Urothelium cell line (cell line): ENCODE measurements at places on chromosomes 5 and 9.

GRCh38 chr9:134622896-134623257 lies 18.7 kb upstream of the COL5A1 start:
- no peak for DNase-seq

DNA sequence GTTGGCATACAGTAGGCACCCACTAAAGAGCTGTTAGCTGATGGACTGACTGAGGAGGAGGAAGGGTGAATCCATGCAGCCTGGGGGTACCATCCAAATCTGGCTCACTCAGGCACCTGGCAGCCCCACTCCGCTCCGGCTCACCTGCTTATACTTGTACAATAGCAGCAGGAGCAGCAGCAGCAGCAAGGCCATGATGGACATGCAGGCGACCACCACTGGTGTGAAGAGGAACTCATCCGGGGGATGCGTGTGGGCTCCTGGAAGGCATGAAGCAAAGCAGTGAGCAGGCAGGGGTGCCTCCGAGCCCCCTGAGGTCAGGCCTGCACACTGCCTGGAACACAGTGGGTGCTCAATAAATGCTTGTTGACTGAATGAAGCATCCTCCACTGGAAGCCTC lies 18.3 kb downstream of the CSF1R start:
- no peak for DNase-seq

GRCh38 chr5:72572236-72572765 lies 65.1 kb upstream of the ZNF366 start:
- DNase-seq, result no peak

- DNase-seq, result no peak
Measured at GRCh38 chr5:31771500-31771899, 132.6 kb downstream of the PDZD2 start.

- DNase-seq, result no peak
Measured at GRCh38 chr9:130407916-130408663, 36.7 kb upstream of the ASS1 start.

DNA sequence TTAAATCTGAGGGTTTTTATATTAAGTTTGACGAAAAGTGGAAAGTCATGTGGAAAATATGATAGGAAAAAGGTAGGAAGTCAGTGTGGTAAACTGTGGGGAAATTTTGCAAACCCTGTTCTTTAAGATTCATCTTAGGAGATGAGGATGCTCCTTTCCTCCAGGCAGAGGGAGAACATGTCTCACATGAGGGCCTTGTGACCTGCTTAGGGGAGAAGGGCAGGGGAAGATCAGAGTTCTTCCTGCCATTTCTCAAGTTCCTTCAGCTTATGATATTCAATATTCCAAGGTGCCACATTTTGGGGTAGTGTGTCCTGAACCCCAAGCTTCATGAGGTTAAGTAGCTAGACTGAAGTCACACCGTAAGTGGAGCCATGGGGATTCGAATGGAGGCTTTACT lies 53.7 kb downstream of the MAPKAP1 start:
- no peak for DNase-seq

DNA sequence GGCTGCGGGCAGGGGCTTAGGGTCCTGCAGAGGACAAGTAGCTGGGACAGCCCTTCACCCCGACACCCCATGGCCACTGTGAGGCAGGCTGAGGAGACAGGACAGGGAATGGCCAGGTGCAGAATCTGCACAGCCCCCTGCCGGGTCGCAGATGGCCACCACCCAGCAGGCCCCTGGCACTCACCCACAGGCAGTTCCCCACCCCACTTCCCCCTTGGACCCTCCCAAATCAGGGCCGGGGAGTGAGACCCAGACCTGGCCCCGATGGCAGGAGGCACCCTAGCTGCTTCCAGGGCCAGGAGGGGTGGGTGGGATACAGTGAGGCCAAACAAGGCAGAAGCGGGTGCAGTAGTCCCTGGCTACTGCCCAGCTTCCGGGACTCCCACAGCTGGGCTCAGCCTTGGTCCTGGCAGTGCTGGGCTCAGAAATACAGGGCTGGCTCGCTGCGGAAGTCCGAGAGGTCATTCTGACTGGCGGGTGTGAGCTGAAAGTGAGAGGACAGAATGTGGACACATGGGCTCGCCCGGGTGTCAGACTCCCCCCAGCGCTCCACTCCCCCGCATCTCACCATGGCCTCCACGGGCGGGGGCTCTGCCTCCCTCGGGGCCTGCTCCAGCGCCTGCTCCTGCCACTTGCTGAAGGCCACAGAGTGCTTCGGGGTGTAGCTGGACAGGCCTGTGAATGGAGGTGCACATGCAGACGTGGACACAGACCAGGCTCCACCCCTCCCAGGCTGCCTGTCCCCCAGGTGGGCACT lies 3.4 kb downstream of the SSNA1 start:
- no peak for DNase-seq

DNA sequence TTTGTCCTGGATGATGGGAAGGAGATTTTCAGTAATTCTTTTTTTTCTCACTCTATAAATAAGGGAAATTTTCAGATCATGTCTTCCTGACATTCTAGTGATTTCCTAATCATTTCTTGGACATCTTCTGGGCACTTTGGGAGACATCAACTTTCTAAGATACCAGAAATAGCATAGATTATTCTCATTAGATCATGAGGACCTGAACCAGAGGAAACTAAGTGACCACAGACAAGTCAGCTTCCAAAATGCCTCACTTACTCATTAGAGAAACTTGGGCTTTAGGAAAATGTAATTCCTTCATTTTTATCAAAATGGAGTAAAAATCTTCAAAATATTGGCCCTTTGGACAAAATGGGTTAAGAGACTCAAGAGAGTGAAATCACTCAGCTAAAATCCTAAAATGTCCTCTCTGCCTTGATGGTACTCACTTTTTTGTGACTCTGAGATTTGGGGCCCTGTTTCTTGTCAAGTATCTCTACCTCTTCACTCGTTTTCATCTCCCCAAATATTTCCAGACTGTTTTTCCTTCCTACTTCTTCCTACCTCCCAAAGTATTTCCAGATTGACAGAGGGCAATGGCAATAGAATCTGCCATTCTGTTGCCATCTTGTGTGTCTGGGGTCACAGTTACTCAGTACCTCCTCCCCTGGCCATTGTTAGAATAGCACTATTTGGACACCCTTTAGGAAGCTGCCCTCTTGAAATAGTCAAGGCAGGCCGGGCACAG lies 194.5 kb downstream of the NR3C1 start:
- no peak for DNase-seq

GRCh38 chr5:80754900-80755299 lies 100.1 kb upstream of the DHFR start:
- DNase-seq, result no peak

DNA sequence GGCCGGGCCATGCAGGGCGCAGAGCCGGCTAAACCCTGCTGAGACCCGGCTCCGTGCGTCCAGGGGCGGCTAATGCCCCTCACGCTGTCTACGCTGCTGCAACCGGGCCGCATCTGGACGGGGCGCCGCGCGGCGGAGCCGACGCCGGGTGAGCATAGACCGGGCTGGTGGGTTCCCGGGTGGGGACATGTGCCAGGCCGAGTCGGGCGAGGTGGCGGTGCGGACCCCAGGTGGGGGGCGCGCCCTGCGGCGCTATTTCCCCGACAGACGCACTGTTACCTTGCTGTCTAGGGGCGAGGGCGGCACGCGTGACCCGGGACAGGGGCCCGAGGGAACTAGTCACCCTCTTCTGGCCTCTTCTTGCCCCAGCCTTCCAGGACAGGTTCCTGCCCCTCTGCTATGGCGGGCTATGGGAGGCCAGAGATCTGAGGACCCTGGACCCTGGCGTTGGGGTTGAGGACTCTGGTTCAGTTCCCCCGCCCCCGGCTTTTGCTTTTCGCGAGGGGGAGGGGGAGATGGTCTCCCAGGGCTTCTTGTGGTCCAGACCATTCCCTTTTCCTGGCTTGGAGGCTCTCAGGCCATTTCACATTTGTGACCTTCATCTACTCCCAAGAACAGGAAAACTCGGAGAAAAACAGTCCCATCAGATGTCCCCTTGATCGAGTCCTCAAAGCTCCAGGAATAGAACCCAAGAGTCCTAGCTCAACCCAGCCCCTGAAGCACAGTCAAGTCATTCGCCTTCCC lies 536 bp downstream of the SLC27A4 start:
- no peak for DNase-seq

DNA sequence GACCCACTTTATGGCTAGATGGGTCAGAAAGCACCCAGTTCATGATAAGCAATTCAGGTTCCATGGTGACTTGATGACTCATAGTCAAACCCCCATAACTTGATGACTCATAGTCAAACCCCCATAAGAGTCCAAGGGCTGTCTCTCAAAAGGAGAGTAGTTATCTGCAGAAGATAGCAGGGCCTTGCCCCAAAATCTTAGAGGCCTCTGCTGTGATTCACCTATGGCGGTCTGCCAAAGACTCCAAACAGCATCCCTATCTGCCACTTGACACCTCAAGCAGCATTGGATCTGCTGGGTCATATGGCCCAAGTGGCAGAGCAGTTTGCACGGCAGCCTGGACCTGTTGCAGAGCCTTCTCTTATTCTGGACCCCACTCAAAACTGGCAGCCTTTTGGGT lies 395.2 kb upstream of the KIF2A start:
- DNase-seq, result no peak

DNA sequence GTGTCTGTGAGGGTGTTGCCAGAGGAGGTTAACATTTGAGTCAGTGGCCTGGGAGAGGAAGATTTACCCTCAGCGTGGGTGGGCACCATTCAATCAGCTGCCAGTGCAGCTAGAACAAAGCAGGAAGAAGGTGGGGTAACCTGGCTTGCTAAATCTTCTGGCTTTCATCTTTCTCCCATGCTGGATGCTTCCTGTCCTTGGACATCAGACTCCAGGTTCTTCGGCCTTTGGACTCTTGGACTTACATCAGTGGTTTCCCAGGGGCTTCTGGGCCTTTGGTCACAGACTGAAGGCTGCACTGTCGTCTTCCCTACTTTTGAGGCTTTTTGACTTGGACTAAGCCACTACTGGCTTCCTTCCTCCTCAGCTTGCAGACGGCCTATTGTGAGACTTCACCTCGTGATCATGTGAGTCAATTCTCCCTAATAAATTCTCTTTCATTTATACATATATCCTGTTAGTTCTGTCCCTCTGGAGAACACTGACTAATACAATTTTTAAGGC lies 38.1 kb downstream of the PBX3 start:
- DNase-seq, result no peak

- no peak for DNase-seq
Measured at GRCh38 chr9:14173713-14174112, 140.2 kb downstream of the NFIB start.

- no peak for DNase-seq
Measured at GRCh38 chr5:109819878-109820277, 130.2 kb downstream of the MAN2A1 start.

DNA sequence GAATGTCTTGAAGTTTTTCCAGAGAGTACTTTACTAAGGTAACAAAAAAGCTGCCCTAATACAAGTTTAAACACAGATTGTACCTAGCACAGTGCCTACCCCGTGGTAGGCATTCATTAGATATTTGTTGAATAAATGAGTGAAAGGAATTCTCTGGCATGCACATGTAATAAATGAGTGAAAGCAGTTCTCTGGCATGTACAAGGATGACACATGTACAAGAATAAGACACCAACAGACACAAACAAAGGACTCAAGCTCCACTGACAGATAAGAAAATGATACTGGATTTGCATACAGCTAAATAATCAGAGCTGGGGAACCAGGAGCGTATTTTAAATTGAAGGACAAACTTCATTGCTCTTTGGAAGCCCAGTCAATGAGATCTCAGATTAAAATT lies 535.8 kb downstream of the EFNA5 start:
- DNase-seq, result no peak

- no peak for DNase-seq
Measured at GRCh38 chr5:1101961-1102713, 9.7 kb downstream of the SLC12A7 start.

DNA sequence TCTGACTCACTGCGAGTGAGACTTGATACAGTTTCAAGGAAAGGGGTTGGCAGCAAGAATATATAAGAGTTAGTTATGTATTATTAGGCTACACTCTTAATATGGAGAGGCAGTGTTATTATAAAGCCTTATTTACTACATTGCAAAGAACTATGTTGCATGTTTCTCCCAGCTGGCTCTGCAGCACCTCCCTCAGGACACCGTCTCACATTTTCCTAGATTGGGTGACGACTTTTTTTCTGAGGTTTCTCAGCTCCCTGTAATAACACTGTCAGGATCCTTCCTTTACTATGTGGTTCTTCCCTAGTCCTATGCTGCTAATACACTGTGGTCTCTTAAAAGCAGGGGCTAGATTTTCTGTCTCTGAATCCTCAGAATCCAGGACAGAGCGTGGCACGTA lies 153.7 kb downstream of the INSYN2B start:
- DNase-seq, result no peak

- no peak for DNase-seq
Measured at GRCh38 chr9:126495411-126496180, 118.1 kb upstream of the LMX1B start.

DNA sequence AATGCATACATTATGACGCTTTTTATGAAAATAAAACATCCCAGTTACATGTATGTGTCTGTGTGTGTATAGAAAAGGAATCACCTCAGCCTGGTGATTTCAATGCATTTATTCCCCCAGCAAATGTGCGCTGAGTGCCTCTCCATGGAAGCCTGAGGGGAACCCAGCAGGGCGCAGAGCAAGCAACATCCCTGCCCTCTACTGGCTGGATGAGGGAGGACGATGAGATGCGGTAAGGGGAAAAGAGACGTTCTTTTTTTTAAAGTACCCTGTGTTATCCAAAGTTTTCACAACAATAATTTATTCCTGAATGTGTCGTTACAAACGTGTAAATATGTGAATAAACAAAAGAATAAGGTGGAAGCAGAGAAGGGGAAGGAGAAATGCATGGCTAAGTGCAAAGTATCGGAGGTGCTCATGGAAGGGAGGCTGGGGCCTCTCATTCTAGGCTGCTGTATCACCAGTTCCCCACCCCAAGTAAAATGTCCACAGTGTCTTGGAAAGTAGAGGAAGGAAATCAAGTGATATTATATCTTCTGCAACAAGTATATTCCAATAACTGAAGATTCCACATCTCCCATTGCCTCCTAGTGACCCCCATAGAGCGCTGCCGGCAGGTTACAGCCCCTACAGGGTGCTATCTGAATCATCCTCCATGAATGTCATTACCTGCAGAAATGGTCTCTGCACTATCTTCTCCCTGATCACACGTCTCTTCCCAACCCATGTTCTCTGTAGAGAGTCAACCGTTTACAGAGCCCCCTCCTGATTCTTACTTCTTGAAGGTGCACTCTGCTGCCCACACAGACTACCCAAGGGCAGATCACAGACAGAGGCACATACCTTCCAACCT lies 13.0 kb upstream of the ABLIM3 start:
- peak; percentile 74 for DNase-seq

- no peak for DNase-seq
Measured at GRCh38 chr5:28391277-28391676, 1352.9 kb upstream of the CDH9 start.

GRCh38 chr5:10539687-10539998 lies 24.2 kb upstream of the ANKRD33B start:
- no peak for DNase-seq

- peak; percentile 82 for DNase-seq
Measured at GRCh38 chr9:108885643-108886348, 23.7 kb downstream of the ACTL7A start.

DNA sequence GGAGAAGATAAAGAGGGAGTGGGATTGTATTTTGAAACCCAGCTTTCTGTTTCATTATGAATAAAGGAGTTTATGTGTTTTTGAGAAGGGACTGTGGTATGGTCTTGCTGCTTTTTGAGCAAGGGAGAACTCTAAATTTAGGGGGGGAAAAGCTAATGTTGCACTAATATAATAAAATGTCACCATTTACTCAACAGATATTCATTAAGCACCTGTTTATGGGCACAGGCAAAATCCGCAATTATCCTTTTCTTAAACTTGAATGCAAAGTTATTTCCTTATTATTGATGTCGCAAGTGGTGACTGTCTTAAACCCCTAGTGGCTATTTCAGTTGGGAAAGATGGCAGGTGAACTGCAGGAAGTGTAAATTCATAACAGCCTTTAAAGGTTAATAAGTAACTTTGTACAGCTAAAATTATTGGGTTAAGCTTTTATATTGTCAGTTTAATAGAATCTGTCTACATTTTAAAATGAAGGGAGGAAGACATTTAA lies 1.5 kb downstream of the CDC42SE2 start:
- no peak for DNase-seq
